ENCODE measurements at places on chromosomes 3 and 15. TPM values are rescaled to one million over a fixed set of nuclear protein-coding genes. Genes with fewer than 3 reads are reported as not detected.

DNA sequence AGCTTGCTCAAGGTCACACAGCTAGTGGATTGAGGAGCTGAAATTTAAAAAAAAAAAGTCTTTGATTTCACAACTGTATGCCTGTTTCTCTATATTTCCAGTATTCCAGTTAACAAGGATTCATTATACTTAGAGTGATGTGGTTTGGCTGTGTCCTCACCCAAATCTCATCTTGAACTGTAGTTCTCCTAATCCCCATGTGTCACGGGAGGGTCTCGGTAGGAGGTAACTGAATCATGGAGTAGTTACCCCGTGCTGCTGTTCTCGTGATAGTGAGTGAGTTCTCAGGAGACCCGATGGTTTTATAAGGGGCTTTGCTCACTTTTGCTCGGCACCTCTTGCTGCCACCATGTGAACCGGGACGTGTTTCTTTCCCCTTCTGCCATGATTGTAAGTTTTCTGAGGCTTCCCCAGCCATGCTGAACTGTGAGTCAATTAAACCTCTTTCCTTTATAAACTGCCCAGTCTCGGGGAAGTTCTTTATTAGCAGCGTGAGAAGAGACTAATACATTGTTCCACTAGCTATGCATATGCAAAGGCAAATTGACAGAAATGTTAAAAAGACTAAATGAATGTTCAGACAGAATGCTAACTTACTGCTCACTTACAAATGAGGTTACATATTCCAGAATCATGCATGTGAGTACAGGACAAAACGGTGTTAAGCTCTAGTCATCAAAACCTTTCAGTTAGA, 1101.9 kb downstream of the ROBO1 start:
- DNase-seq: no peak

DNA sequence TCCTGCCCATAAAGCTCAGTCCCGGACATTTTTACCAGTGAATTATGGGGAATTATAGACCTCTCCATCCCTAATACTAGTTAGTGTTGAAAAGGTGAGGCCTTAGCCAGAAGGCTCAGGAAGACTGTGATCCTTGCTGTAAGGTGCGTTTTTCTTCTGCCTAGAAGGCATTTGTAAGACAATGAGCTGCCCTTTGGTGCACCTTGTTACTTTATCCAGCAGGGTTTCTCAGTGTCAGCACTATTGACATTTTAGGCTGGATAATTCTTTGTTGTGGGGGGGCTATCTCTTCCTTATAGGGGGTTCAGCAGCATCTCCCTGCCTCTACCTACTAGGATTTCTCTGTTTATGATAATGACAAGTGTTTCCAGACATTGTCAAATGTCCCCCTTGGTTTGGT, 108.1 kb upstream of the ABHD17C start:
- no peak for DNase-seq

DNA sequence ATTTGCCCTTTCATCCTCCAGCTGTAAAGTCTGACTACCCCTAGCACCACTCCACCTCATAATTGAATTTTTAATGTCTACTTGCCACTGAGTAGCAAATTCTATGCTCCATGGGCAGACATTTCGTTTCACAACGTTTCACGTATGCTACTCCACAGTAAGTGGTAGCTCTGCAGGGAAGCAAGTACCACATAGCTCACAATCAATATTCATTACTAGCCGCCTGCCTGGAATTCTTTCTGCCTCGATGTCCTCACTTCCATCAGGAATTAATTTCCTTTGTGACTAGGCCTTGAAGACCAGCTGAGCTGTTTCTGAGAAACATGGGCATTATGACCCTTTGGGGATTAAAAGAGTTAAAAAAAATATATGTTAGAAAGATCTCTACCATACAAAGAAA, 15.3 kb downstream of the NPTN start:
- DNase-seq: no peak

GRCh38 chr3:29346828-29347227, 66.0 kb downstream of the RBMS3 start:
- DNase-seq: peak; percentile 57

GRCh38 chr15:60115579-60116380, 111.7 kb downstream of the FOXB1 start:
- DNase-seq: no peak

GRCh38 chr15:56832125-56832524, 86.3 kb upstream of the TCF12 start:
- peak; percentile 92 for DNase-seq

Gene PLSCR2
- not detected for total RNA-seq

Gene SOX14
- not detected for total RNA-seq

Gene P2RY1
- total RNA-seq: 16.9 TPM

Gene SPINT1
- 49.2 TPM for total RNA-seq

Gene CCDC54
- not detected for total RNA-seq
